ENCODE measurements at places on chromosomes 4 and X. TPM values are rescaled to one million over a fixed set of nuclear protein-coding genes. Genes with fewer than 3 reads are reported as not detected.

DNA sequence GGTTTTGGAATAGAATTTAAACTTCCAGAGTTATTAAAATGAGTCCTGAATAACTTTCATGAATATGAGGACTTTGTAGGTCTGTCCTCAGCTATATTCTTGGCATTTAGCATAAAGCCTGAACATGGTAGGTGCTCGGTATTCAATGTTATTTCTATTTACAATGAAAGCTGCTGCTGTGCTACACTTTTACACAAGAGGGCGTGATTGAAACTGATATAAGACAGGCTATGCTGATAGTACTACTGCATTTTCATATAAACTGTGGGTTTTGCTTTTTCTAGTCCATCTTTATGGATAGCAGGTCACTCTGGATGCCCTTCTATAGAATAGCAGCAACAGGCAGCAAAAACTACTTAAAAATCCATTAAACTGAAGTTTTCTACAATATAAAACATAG, 12.3 kb upstream of the GNPDA2 start:
- peak; percentile 33 for DNase-seq

- DNase-seq = peak; percentile 61
Measured at GRCh38 chrX:20521222-20521621, 254.5 kb upstream of the RPS6KA3 start.

- DNase-seq = no peak
Measured at GRCh38 chr4:21083413-21083812, 383.2 kb downstream of the PACRGL start.

GRCh38 chrX:103941201-103941975, 21.0 kb upstream of the TMSB15B start:
- DNase-seq = peak; percentile 29

DNA sequence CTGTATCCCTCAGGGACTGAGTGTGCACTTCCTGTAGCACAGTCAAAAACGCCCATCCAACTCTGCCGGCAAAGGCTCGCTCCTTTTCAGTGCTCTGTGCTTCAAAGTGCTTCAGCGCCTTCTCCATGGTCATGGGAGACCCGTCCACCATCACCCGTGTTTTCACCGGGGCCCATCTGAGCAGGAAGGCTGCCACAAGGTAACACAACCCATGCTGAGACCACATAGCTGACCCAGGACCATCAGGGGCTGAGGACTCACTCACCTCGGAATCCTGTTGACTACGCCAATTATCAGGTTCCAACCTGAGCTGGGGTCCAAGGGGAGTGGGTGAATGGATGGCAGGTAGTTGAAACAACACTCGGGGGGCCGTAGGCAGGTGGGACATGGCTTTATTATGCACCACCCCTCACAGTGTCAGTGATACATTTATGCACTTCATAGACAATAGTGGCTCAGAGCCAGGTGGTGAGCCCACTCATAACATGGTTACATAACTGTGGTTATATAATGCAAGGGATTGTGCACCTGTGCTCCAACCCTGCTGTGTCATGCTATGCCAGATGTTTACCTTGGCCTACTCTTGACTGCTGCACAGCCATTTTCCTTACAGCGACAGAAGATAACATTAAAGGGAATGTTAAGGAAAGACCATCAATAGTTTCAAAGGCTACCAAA, 227.8 kb downstream of the ADGRL3 start:
- no peak for DNase-seq

- DNase-seq = no peak
Measured at GRCh38 chr4:94371290-94371689, 28.7 kb upstream of the HPGDS start.

DNA sequence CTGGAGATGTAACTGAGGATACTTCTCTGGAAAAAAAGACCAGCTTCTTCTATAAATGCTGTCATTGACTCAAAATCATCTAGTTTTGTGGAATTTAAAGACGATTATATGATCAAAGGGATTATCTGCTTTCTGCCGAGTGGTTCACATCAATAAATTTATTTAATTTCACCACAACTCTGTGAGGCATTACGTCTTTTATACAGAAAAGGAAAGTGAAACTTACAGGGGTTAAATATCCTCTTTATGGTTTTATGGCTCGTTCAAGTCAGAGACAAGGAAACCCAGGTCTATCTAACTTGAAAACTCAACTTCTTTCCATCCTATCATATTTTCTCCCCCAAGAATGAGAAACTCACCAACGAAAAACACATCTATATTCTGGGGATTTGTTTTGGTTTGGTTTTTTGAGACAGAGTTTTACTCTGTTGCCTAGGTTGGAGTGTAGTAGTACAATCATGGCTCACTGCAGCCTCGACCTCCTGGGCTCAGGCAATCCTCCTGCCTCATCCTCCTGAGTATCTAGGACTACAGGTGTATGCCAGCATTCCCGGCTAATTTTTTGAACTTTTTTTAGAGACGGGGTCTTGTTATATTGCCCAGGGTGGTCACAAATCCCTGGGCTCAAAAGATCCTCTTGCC, 377.9 kb upstream of the EMCN start:
- DNase-seq = peak; percentile 14

- peak; percentile 48 for DNase-seq
Measured at GRCh38 chr4:89283226-89284009, 24.2 kb downstream of the GPRIN3 start.

- peak; percentile 4 for DNase-seq
Measured at GRCh38 chrX:134423606-134424005, 36.4 kb upstream of the HPRT1 start.

DNA sequence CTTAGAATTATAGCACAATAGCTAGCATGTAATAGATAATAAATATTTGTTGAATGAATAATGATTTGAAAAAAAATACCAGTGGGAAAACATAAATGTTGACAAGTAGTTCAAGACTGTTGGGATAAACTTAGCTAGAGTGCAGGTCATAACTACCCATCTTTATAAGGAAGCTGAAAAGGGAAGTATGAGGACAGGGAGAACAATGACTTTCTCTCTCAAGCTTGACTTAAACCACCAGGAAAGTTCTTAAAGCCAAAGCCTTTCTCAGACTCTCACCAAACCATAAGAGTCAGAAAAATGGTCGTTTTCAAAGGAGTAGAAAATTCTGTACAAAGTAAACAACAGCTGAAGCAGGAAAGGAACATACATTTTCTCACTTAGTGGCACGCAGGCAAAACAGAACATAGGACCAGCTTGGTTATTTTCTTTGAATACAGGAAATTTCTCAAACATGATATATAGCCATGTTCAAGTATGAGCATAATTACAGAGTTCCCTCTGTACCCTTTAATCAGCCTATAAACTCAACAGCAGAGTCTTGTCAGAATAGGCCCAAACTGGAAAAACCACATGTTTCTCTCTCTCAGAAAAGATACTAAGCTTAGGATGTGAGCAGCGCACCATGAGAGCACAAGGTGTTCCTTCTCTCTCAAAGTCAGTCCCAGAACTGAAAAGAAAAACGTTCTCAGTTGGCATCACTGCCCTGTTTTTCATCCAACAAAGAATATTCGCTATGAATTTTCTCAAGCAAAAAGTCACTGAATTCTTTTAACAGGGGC, 28.7 kb downstream of the MAPK10 start:
- DNase-seq = no peak

- peak; percentile 11 for DNase-seq
Measured at GRCh38 chrX:77505227-77505626, 58.0 kb downstream of the FGF16 start.

Gene ADAMTS3
- 6.4 TPM for total RNA-seq

Gene TRIM61
- not detected for total RNA-seq

Gene OPRPN
- not detected for total RNA-seq

Gene F11
- not detected for total RNA-seq

Gene UGT2B11
- not detected for total RNA-seq

Gene TLR1
- 4.2 TPM for total RNA-seq

Gene TDO2
- total RNA-seq = 6.2 TPM

Gene SPANXN4
- not detected for total RNA-seq

Gene STPG2
- total RNA-seq = not detected

Gene WDR1
- total RNA-seq = 189 TPM

Gene GPR119
- total RNA-seq = not detected
